ENCODE measurements at places on chromosomes 3 and 15.

GRCh38 chr3:23389686-23390085 lies 186.6 kb downstream of the UBE2E2 start:
- DNase-seq = no peak

DNA sequence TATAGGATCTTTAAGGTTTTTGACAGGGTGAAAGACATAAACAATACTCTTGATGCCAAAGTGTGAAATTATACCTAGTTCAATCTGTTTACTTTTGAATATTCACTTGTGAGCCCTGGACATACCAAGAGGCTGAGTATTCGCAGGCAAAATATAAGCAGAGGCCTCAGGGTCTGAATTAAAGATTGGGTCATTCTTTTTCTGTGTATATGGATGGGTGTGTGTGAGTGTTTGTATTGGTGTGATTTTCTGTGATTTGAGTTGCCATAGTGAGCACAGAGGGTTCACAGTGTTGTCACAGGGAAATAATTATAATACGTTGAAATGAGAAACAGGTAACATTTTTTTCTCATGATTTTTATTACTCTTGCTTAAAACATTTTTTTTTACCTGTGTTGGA lies 770.7 kb upstream of the ALCAM start:
- no peak for DNase-seq

- DNase-seq = no peak
These were observed 20.9 kb downstream of the TP63 start for GRCh38 chr3:189652042-189652441.

GRCh38 chr15:101198031-101198575 lies 53.7 kb downstream of the CHSY1 start:
- no peak for DNase-seq

- no peak for DNase-seq
These were observed 332.9 kb downstream of the EPHB1 start for GRCh38 chr3:135127946-135128470.

GRCh38 chr3:105688821-105689220 lies 180.0 kb downstream of the CBLB start:
- no peak for DNase-seq

GRCh38 chr15:48939648-48940047 lies 24.1 kb downstream of the SHC4 start:
- no peak for DNase-seq

DNA sequence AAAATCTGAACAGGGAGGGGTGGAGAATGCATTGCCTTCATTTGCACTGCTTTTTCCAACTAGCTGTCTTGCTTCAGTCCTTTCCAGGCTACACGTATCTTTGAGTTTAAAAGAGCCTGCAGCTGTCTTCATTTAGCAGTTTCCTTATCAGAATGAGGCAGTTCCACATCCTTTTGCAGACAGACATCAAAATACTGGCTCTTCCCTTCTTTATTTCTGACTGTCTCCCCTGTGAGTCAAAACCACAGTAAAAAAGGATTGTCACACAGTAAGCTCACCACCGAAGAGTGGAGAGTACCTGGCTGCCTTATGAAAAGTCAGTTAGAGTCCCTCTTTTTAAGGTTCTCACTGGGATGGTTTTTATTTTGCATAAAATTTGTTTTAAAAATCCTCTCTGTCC lies 205.5 kb upstream of the CD96 start:
- DNase-seq = no peak

DNA sequence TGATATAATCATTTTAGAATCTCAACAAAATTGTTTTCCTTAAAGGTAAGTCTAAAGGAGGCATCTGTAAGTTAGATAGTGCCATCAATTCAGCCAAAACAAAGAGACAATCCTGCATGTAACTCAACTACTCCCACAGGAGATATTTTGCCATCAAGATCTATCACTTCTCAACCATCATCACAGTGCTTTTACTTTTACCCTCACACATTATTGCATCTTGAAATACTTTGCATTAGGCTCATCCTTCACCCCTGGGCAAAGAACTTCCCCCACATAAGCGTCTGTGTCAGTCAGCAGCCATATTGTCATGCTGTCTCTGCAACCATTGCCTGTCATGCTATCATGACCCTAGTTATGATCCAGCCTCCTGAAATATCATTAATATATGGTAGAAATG lies 54.9 kb upstream of the NLGN1 start:
- no peak for DNase-seq

- no peak for DNase-seq
These were observed 31.5 kb upstream of the FBXL22 start for GRCh38 chr15:63565536-63566186.

DNA sequence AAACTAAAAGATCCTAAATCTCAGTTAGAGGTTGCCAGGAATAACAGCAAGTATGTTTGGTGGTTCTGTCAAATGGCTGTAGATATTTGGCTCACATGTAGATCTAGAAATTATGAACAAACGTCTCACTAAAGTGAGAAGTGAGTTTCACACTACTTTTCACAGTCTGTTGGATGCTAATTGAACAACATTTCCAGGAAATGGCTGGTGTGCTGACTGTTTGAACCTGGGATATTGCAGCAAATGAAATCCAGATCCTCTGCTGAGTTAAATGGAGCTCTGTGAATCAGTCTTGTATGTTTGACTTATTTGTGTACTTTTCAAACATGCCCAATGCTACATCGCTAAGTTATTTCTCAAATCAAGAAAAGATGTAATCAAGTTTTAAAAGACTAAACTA lies 21.3 kb upstream of the RSL24D1 start:
- DNase-seq = no peak

GRCh38 chr3:46558184-46559043 lies 7.7 kb downstream of the LRRC2 start:
- no peak for DNase-seq

DNA sequence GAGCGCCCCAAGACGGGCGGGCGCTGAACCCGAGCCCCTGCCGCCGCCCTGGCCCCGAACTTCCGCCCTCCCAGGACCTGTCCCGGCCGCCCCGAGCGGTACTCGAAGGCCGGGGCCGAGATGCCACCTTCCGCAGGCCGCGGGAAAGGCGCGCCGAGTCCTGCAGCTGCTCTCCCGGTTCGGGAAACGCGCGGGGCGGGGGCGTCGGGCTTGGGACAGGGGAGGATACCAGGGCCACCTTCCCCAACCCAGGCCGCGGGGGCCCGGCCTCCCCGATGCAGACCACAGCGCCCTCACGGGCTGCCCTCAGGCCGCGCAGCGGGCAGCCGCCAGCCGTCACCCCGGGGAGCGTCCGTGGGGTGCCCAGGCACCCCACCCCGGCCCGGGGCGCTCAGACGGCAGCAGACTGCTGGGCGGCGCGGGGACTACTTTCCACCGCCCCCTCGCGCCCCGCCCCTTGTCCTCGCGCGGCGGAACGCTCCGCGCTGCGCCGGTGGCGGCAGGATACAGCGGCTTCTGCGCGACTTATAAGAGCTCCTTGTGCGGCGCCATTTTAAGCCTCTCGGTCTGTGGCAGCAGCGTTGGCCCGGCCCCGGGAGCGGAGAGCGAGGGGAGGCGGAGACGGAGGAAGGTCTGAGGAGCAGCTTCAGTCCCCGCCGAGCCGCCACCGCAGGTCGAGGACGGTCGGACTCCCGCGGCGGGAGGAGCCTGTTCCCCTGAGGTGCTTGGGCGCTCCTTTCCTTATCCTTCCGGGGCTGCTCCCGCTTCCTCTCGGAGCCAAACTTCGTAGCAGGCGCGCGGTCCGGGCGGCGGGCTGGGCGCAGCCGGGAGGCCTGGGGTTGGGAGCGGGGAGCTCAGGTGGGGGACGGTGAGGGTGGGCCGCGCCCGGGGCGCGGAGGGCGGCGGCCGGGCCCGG lies at the start of gene CTNNB1:
TSS of gene CTNNB1 (plus strand) at position 556 of the 916 bp plus-strand sequence. CDS start 24,564 bp downstream, outside the sequence.
- peak; percentile 59 for DNase-seq

DNA sequence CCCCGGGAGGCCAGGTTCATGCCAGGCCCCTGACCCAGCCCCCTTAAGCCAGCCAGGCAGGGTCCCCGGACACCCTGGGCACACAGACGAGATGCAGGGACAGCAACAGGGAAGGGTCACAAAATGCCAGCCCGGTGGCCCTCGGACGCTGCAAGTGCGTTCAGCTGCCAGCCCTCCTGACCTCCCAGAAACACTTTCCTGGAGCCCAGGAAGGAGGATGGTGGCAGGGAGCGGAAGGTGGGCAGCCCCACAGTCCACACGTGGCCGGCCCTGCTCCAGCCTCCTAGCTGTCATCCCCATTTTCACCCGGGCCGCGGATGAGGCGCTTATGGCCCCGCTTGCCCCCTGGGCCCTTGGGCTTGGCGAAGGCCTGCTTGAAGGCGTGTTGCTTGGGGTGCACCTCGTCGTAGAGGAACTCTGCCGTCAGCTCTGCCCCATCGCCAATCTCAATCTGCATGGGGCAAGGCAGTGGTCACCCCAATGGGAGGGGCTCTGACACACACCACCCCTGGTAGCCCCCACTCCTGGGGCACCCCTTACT lies 3.4 kb upstream of the TLR9 start:
- DNase-seq = no peak

GRCh38 chr15:66912001-66912400 lies 153.4 kb upstream of the SMAD3 start:
- DNase-seq = no peak

DNA sequence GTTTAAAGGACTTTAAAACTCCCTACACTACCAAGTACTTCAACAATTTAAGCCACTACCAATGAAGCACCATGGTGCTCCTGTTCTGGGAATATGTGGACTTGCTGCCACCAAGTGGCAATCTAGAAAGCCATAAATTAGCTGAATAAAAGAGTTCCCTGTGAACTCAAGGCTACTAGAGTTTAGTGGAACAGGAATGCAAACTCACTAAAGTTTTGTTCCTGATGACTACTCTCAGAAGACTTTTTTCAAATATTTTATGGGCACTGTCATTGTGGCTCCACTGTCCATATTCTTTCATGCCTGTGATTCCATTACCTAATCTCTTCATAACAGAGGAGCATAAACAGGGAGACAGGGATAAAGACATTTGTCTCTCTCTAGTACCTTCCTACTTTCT lies 63.9 kb downstream of the TMCC1 start:
- DNase-seq = peak; percentile 48

DNA sequence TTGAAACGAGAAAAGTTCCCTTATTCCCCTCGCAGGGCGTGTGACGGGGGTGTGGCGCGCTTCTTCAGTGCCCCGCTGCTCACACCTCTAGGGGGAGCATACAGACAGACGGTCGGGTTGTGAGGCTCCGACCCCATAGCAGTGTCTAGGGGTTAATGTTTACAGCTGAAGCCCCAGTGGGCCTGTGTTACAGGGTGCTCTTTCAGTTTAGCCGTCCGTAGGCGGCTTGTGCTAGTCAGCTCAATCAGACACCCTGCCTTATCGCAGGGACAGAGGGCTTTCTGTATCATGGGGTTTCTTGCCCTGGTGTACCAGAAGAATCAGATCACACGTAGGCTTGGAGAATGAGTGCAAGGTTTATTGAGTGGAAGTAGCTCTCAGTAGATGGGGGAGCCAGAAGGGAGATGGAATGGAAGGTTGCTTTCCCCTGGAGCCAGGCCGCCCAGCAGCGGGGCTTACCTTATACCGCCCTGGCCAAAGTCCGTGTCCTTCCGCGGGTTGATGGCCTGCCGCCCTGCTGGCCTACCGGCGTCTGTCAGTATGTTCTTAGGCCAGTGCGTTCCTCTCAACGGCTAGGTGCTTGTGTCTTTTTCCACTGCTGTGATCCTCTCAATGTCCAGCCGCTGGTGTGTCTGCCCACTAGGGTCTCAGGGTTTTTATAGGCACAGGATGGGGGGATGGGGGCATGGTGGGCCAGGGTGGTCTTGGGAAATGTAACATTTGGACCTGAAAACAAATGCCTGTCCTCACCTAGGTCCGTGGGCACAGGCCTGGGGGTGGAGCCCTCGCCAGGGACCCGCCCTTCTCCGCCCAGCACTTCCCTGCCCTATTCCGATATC lies 32.2 kb upstream of the ACP3 start:
- no peak for DNase-seq

DNA sequence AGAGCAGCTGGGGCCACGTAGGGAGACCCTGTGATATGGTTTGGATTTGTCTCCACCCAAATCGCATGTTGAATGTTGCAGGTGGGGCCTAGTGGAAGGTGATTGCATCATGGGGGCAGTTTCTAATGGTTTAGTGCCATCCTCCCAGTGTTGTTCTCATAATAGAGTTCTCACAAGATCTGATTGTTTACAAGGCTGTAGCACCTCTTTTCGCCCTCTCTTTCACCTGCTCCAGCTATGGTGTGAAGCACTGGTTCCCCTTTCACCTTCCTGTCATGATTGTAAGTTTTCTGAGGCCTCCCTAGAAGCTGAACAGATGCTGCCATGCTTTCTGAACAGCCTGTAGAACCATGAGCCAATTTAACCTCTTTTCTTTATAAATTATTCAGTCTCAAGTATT lies 198.9 kb upstream of the CBLB start:
- DNase-seq = no peak

- DNase-seq = no peak
These were observed 42.2 kb downstream of the CLDN18 start for GRCh38 chr3:138051947-138052802.
